ENCODE measurements at places on chromosomes 1 and 21.

- DNase-seq: no peak
Observed at GRCh38 chr1:64841330-64842065, 96.6 kb downstream of the RAVER2 start.

GRCh38 chr1:234188454-234188792, 184.8 kb upstream of the COA6 start:
- no peak for DNase-seq

- DNase-seq: no peak
Observed at GRCh38 chr1:163672976-163673758, 351.4 kb downstream of the NUF2 start.

DNA sequence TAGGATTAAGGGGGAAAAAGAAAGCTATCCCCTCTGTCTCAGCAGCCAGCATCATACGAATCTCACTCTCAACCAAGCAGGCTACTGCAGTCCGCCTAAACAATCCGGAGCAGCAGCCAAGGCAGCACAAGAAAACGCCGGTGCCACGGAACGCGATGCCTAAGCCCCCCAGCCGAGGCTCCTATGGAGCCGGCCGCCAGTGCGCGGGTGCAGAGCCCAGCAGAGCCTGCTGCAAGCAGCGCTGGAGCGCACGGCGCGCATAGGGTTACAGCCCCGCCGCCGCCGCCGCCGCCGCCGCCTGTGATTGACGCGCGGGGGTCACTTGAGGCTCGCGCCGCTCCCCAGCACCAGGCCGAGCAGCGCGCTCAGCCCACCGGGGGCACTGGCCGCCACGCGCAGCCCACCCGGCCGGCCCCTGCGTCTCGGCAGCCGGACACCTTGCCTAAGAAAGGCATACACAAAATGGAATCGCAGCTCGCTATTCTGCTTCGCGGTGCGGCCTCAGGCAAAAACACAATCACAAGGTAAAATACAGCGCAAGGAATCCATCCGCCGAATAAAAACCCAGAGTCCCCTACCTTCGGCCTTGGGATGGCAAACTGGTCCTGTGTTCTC, 780 bp downstream of the HIVEP3 start:
- DNase-seq: no peak

DNA sequence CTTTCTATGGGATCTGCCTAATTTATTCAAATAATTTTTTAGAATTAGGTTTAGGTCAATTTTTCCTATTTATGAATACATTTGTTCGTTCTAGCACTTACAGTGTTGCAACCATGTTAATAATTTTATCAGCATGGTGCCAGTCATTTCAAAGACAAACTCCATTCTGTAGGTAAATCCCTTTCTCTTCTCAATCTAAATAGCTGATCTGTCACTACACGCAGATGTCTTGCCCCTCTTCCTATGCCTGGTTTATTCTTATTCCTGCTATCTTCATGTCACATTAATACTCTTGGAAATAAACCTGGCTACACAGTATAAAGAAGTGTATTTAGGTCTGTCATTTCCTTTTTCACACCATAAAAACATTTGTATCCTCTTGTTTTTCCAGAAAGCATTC, 1172.4 kb downstream of the BRINP3 start:
- DNase-seq: no peak

DNA sequence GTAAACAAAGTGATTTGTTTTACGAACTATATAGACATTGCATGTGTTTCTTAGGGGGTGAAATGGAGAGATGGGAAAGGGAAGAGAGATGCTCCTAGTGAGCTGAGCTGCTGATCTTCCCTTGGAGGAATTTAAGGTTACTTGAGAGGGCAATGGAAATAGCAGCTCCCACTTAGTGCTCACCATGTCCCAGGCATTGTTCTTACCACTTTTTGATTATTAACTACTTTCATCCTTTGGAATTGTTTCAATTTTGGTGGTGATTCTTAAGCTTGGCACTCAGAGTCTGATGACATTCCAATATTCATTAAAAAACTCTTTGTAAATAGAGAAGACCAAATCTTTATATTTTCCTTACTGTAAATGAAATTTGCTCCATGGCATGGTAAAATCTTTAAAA, 124.9 kb downstream of the ITSN1 start:
- DNase-seq: no peak

GRCh38 chr21:32957545-32957944, 68.2 kb upstream of the OLIG2 start:
- no peak for DNase-seq

GRCh38 chr1:74943046-74943445, 191.1 kb upstream of the LHX8 start:
- no peak for DNase-seq

DNA sequence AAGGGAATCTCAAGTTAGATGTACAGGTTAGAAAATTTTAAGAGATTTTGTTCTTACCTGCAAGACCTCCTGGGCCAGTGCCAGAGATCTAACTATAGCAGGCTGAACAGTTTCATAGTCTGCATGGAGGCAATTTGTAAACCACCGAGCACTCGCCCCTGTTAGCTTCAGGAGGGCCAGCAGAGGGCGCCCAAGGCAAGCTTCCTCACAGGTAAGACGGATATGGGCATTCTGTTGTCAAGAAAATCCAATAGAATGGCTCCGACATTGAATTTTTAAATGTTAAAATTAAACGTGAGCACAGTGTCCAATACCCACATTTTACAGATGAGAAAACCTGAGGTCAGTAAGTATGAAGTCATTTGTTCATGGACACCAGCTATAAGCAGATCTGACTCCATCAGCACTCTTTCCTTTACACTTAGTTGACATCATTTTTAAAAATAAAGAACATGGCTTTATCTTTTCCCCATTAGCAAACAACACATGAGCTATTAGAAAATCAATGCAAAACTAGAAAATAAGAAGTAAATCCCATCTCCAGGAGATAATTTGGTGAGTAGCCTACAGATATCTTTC, 2.2 kb downstream of the REG4 start:
- DNase-seq: peak; percentile 62

DNA sequence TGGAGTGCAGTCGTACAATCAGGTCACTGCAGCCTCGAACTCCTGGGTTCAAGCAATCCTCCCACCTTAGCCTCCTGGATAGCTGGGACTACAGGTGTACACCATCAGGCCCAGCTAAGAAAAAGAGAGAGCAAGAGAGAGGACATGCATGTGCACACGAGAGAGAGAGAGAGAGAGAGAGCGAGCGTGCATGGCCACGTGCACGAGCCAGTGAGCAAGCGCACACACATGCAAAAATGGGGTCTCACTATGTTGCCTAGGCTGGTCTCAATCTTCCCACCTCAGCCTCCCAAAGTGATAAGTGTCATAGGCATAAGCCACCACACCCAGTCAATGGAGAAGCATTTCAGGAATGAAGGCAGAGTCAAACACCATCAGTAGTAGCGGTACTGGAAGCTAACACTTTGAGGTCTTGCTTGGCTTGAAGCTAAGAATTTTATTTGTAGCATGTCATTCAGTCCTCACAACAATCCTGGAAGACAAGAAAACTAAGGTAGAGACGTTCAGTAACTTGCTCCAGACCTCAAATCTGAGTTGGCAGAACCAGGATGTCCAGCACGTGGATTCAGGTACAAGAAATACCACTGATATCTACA, 14.5 kb downstream of the GNB1 start:
- no peak for DNase-seq

DNA sequence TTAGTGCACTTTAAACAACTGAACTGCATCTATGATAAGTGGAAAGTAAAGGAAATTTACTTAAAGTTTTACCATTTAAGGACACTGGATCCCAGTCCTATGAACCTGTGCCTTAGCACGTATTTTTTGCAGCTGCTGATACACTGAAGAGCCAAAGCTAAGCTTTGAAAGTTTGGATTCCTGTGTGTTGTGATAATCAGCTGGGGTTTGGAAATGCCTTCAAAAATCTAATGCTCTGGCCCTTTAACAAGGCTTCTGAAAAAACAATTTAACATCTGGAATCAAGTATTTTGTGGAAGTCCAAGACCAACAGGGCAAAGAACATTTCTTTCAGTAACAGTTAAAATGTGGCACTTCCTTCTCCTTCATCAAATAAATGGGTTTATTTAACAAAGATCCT, 51.8 kb downstream of the DDAH1 start:
- DNase-seq: no peak

DNA sequence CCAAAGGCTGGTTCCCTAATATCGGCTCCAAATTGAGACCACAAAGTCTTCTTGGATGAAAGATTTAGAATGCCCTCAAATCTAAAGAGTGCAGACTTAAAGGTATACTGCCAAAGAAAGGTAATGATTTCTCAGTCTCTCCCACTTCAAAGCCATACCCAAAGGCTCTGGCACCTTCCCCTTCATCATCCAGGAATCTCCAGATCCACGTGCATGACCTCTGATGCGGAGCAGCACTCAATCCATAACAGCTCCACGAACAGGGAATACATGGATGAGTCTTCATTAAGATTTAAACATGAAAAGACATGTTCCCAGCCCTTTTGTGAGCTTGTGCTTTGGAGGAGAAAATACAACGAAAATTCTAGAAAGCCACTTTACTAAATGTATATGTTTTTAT, 453.9 kb downstream of the DSCAM start:
- DNase-seq: no peak

DNA sequence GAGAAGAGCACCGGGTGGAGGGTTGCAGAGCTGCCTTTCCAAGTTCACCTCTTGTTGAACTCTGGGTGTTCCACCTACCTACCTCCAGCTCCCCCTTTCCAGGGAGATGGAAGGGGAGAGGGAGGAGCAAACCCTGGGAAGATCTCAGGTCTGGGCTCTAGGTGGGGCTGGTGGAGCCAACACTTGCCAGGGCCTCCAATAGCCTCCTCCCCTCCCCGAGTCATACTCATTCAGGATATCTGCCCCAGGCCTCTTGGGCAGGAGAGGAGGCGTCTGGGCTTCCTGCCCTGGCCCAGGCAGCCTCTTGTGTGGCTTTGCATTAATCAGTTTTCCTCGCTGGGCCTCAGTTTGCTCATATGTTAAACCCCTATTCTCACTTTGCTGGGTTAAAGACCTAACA, 13.4 kb downstream of the RAP1GAP start:
- DNase-seq: peak; percentile 17

- DNase-seq: no peak
Observed at GRCh38 chr1:233281711-233282581, 13.6 kb downstream of the PCNX2 start.

- DNase-seq: no peak
Observed at GRCh38 chr1:83849191-83850061, 149.5 kb downstream of the TTLL7 start.

DNA sequence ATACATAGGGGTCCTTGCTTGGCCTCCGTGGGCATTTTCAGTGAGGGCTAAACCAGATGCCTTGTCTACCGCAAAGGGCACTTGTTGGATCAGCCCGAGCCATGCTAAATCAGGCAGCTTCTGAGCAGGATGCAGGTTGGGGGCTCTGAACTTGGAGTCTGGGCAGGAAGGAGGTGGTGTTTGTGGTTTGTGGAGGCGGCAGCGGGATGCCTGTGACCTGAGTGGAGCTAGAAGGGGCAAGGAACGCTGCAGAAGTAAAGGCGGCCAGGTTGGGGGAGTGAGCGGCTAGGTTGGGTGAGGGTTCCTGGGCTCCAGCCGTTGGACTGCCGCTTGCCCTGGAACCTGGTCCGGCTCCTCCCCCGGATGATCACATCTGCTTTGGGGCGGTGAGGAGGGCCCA, 183.9 kb downstream of the CAMTA1 start:
- no peak for DNase-seq

GRCh38 chr1:202836623-202837403, 26.1 kb downstream of the PCAT6 start:
- no peak for DNase-seq

- DNase-seq: no peak
Observed at GRCh38 chr1:156214024-156214748, 1.4 kb downstream of the PMF1 start.

DNA sequence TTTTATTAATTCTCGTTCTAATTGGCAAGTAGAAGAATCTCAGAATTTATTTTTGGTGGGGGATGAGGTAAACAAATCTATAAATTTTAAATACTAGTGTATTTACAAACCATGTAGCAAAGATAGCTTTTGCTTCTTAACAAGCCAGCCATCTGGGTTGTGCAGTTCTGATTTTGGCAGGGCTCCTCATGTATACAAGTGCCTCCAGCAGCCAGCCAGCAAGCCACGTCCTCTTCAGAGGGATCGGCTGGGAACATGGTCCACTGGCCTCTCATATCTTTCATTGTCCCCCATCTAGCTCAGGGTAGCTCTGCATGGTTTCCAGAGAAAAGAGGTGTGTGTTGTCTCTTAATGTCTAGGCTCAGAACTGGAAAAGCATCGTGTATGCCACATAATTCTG, 659.1 kb downstream of the MRPL39 start:
- DNase-seq: peak; percentile 44

GRCh38 chr1:247096112-247096511, 8.0 kb downstream of the ZNF669 start:
- no peak for DNase-seq

GRCh38 chr1:216632980-216633379, 90.2 kb downstream of the ESRRG start:
- no peak for DNase-seq

DNA sequence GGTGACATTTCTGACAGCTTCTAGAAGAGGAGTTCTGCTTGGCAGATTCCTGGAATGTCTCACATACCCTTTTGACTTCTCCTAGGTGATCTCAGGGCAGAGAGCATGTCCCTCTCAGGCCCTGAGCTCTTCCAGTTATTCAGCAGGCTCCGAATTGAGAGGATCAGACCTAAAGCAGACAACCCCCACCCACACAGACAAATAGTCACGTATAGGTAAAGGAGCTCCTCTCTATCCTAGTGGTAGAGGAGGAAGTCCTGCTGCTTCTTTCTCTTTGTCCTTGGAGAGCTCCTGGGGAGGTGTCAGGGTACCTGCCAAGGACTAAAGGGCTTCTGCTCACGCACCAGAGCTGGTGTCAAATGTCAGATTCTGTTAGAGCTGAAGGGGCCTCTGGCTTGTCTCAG, 128.1 kb downstream of the IER5 start:
- DNase-seq: no peak

GRCh38 chr1:39670689-39671088, 1.2 kb downstream of the NT5C1A start:
- no peak for DNase-seq

DNA sequence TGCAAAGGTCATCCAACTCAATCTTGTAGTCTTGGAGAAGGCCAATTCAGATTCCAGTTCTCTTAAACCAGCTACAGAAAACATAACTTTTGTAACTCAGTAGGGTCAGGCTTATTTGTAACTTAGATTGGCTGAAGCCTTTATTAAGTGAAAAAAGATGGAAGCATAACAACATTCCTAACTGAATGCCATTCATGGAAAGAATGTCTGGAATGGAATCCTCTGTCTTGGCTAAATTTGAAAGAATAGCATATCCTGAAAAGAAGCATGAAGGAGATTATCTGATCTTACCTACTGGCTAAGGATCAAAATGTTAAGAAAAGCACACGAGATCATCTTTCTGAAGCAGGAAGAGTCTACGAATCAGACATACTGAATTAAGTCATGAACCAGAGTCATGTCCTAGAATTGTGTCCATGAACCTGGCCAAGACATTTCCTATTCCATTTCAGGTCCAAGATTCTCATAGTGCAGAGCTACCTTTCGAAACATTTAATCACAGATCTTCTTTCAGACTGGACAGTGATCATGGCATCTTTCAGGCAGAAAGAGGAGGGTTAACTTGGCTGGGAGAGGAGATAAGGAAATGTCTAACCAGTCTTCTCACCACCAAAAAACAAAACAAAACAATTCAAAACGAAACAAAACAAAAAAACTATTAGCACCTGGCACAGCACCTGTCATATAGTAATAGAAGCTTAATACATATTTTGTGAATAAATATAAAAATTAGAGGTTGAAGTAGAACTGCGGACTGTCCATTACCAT, 75.6 kb downstream of the XCL2 start:
- DNase-seq: no peak

- DNase-seq: peak; percentile 45
Observed at GRCh38 chr1:22665752-22666151, 12.7 kb downstream of the C1QB start.

- DNase-seq: no peak
Observed at GRCh38 chr1:173187671-173188237, 19.4 kb downstream of the TNFSF4 start.

All from NCI-H446 (cell line).